Kasumi-1 (cell line): ENCODE measurements at places on chromosomes 1 and 21.

GRCh38 chr1:54173681-54174080 lies 20.9 kb upstream of the CDCP2 start:
- no peak for DNase-seq

DNA sequence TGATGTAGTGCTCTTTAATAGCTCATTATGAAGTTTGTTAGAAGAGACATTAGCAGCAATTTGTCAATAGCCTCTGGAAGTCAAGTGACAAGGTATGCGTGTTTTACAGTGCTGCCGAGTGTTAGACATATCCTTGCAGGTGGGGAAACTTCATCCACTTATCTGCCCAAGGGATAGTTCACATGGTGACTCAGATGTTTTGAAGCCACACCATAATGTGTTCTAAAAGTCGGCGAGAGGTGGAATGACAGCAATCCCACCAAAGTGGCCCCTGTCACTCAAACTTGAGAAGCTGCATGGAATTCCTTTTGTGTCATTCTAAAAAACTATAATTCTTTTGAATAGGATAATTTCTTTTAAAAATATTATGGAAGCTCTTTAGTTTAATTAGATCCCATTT lies 98.1 kb downstream of the RUNX1 start:
- DNase-seq: no peak

DNA sequence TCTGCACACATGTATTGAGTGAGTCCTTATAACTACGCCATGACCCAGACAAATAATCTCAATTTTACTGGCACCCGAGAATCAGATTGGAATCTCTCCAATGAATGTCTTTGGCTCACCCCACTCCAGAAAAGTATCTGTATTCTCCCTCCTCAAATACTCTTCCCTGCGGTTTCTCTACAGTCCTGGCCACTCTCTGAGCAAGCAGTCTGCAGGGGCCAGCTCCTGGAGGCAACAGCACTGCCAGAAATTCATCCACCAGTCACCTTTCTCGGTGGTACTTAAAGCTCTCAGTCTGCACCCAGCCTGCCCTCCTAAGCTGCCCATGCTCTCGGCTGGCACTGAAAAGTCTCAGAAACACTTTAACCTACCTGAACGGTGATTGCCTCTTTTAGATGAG lies 16.1 kb upstream of the LYST start:
- DNase-seq: no peak

- no peak for DNase-seq
Measured at GRCh38 chr21:28089599-28090441, 902.9 kb downstream of the LTN1 start.

DNA sequence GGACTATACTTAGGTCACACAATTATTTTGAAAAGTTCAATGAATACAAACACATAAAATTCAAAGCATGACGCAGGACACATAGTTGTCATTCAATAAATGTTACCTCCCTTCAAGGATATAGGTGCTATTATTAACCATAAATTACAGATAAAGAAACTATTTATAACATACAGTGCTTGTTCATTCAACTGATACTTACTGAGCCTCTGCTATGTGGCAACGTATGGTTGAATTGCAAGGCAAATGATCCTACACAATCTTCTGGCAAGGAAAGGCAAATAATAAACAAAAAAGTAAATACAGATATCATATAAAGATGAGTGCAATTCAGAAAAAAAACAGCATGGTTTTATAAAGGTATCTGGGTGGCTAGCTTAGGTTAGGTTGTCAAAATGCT lies 614.7 kb downstream of the LTN1 start:
- no peak for DNase-seq

GRCh38 chr1:3653286-3653618 lies 936 bp downstream of the TP73 start:
- no peak for DNase-seq

DNA sequence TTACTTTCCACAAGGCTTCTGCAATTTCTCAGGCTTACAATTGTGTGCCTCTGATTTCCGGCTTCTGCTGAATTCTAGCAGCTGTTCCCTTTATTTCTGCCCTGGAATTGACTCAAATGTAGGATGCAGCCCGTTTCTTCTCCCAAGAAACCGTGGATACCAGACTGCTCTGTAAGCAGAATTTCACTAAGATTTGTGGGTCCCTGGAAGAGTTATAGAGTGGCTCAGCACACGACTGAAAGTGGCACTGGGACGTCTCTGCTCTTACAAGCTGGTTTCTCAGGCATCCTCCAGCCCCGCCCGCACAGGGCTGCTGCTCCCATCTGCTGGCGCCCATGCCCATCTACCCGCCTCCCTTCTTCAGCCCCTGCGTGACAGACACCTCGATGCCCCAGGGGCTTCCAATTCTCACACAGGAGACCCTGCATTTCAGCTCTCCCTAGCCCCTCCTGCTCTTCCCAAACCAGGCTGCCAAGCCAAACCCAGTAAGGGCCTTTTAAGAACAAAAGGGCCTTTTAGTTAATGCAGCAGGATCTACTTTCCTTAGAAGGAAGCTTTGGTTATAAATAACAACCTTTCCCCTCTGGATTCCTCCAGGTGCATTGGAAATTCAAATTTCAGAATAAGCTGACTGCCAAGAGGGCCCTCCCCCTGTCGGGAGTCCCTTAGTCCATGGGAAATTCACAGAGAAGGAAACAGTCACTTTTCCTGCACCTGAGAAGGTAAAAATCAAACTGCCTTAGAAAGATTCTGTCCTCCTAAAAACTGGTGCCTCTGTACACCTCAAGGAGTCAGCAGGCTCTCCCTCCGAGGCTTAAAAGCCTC lies 45.4 kb upstream of the TENT5B start:
- DNase-seq: no peak

- DNase-seq: no peak
Measured at GRCh38 chr21:37891972-37892371, 24.3 kb downstream of the KCNJ6 start.

DNA sequence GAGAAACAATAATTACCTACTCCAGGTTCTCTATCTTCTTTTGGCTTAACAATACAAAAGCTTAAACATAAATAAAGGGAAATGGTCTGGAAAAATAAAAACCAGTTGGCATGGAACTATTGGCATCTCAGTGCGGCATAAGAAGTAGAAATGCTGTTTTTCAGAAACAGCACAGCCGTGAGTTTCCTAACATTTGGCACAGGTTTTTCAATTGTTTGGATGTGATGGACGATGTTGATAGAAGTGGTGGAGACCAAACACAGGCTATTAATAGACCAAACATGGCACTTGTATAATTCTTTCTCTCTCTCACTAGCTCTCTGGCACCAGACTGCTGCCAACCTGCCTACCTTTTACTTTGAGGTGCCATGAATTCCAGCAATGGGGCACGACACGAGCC lies 36.2 kb downstream of the KCNN3 start:
- no peak for DNase-seq

GRCh38 chr1:225483818-225484656 lies 56.2 kb upstream of the LBR start:
- no peak for DNase-seq

DNA sequence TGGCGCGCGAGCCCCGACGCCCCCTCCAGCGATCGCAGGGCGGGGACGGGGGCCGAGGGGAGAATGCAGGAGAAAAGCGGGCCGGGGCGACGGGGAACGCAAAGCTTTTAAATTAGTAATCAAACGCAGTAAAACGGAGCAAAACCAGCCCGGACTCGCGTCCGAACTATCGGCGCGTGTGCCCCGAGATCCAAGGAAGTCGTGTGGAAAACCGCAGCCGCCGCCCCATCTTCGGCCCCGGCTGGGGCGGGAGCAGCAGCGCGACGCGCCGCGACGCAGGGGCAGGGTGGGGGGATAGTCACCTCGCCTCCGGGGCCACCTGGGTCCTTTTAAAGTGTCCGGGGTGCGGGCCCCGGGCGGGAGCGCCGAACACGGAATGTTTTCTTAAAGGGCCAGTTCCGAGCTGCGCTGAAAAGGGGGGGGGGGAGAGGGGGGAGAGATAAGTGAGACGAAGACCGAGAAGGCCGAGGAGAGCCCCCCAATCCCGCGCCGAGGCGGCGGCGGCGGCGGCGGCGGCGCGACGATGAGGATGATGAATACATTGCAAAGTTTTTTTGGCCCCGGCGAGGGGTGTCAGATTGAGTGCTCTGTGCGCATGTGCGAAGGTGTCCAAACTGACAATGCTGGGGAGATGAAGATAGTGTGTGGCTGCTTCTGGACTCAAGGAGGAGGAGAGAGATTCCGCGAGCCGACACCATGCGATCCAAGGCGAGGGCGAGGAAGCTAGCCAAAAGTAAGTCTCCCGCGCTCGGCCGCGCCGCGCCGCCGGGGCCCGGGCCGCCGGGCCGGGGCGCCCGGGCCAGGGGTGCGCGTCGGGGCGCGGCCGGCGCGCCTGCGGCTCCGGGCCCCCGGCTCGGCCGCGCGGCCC lies at the start of gene PRDM16:
PRDM16 (plus strand) TSS at position 640 of the 868 bp plus-strand sequence; CDS start at position 697, 57 bp downstream.
- no peak for DNase-seq

DNA sequence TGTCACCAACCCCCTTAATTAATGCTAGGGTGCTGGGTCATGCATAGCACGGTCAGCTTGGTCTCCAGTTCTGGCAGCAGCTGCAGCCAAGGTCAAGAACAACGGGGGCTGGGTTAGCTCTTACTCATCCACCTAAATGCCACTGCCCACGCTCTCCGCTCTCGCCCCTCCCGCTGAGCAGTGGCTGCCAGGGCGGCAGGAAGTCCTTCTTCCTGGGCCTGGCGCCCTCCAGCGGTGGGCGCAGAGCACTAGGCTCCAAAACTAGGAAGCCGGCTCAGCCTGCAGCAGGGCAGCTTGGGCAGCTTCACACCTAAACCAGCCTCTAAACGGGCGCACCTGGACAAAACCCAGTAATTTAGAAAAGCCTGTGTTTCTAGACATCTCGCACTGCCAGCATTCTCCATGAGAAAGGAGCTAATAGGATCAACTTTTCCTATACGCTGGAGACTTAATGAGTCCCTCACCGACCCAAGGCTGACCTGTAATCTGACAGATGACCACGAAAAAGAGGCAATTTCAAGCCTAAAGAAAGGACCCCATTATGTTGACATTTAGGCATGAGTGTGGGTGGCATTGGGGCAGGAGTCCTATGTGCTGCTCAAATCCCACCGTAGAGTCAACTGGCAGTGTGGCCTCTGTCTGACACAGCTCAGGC lies 78.4 kb upstream of the LRRN2 start:
- peak; percentile 5 for DNase-seq
